ENCODE measurements at places on chromosomes 4 and X. TPM values are rescaled to one million over a fixed set of nuclear protein-coding genes. Genes with fewer than 3 reads are reported as not detected.

TCEAL7 gene
- 26.8 TPM for total RNA-seq

GABRB1 gene
- total RNA-seq, result 2.6 TPM

PNMA6A gene
- total RNA-seq, result 6.7 TPM

AKAP14 gene
- total RNA-seq, result not detected

MAGEA11 gene
- not detected for total RNA-seq

DDX53 gene
- not detected for total RNA-seq

AMTN gene
- total RNA-seq, result not detected

NLRP2B gene
- total RNA-seq, result 0.06 TPM

CTAG1A gene
- not detected for total RNA-seq

MECP2 gene
- 30.7 TPM for total RNA-seq

SPANXC gene
- total RNA-seq, result not detected

TENM3 gene
- 39.5 TPM for total RNA-seq

USO1 gene
- total RNA-seq, result 74.1 TPM

ARR3 gene
- total RNA-seq, result not detected

TRIM2 gene
- total RNA-seq, result 113 TPM

SNCA gene
- total RNA-seq, result 80.4 TPM

ABRAXAS1 gene
- total RNA-seq, result 18.3 TPM

MAGEC1 gene
- not detected for total RNA-seq

SLC26A1 gene
- 9.4 TPM for total RNA-seq

Data from metanephros (tissue), 2 donors.